Myocyte (in vitro differentiated cells): ENCODE measurements at places on chromosomes 13 and 19. TPM values are rescaled to one million over a fixed set of nuclear protein-coding genes. Genes with fewer than 3 reads are reported as not detected.

The COG3 gene
- 23.6 TPM in 2 replicates for total RNA-seq

The TMEM59L gene
- total RNA-seq, result 0.64 TPM in 1 of 2 replicates, not detected in the other

The DNAAF3 gene
- total RNA-seq, result 0.94 and 1.4 TPM in 2 replicates

The CGB5 gene
- total RNA-seq, result not detected in 2 replicates

The ELOF1 gene
- total RNA-seq, result 15.0 and 23.9 TPM in 2 replicates

The ZBTB32 gene
- total RNA-seq, result 0.11 TPM in 1 of 2 replicates, not detected in the other

The ZNF528 gene
- total RNA-seq, result 8.7 and 26.8 TPM in 2 replicates

DNA sequence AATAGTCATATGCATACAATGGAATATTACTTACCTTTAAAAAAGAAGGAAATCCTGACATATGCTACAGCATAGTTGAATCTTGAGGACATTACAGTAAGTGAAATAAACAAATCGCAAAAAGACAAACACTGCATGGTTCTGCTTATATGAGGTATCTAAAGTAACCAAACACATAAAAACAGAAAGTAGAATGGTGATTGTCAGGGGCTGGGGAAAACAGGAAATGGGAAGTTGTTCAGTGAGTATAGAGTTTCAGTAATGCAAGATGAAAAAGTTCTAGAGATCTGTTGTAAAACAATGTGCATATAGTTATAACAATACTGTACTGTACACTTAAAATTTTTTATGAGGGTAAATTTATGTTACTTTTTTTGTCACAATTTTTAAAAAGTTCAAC, 219.4 kb downstream of the KLF5 start:
- no peak for DNase-seq

DNA sequence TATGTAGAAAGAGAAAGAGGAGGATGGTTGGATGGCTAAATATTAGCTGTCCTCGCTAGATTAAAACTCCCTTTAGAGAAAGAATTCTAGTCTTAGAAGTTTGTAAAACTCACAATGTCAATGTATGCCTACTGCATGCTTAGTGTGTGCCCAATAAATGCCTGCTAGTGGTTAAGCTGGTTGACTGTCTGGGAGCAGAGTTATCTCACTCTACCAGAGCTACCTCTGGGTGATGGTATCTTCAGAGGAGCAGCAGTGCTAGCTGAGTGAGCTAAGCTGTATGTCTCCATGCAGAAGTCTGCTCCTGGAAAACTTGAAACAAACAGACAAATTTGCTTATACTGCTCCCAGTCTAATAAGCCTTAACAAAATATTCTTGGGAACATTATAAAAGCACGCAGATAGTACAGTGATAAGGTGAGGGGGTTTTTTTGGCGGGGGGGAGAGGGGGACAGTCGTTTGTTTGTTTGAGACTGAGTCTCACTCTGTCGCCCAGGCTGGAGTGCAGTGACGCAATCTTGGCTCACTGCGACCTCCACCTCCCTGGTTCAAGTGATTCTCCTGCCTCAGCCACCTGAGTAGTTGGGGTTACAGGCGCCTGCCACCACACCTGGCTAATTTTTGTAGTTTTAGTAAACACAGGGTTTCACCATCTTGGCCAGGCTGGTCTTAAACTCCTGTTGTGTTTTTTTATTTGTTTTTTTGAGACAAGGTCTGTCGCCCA, 202.8 kb upstream of the TSC22D1 start:
- DNase-seq, result no peak

DNA sequence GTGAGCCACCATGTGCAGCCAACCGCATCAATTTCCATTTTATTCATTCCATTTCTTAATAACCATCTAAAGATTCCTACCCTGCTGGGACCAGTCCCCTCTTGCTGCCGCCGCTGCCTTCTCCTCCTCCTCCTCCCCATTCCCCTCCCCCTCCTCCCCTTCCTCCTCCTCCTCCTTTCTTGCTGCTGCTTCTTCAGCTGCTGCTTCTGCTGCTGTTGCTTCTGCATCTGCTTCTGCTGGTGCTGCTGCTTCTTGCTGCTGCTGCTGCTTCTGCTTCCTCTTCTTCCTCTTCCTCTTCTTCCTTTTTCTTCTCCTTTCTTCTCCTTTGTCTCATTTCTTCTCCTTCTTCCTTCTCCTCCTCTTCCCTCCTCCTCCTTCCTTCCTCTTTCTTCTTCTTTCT, 20.0 kb upstream of the SPRYD7 start:
- DNase-seq, result no peak

DNA sequence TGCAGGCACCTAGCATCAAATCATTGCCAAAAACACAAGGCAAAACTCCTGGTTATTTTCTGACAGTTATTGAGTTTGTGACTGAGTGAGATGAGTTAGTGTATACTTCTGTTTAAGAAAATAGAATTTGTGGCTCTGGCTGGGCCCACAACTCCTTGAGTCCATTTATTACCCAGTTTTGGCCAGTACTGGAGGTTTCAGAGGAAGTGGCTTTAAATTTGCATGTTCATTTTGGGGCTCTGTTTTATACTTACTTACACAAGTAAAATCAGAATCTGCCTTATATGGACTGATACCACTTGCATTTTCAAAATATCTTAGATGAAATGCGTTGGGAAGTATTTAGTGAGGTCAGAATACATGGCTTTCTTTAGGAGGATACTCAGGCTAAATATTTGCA, 29.0 kb downstream of the TNFSF11 start:
- no peak for DNase-seq

DNA sequence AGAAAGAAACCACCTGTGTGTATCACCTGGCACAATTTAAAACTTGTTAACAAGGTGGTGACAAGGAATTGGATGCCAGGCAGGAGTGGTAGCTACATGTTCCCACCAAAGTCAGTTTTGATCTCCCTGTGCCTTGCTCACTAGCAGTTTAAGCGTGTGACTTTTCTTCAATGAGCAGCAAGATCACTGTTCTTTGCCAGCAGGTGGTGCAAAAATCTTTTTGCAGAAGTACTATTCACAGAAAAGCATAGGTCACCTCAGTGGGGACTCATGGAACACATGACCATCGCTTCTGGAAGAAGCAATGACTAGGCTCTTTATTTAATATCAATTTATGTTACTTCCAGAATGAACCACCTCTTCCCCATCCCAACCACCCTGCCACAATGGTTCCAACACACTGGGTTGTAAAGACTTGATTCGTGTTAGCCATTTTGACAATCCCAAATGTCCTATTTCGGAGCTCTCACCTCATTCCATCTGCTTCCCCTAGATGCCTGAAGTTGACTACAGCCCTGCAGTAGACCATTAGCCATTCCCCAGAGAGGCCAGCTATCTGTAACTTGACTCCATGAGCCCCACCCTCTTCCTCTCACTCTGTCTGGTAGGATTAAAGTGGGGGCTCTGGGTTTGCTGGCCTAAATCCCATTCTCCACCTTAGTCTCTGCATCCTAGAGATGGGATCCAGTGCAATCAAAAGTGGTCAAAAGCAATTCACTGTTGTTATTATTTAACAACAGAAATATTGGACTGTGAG, 59.1 kb upstream of the TNFRSF19 start:
- DNase-seq, result peak; percentile 73

- no peak for DNase-seq
Observed at GRCh38 chr19:18713550-18714117, 30.2 kb downstream of the CRTC1 start.

- DNase-seq, result no peak
Observed at GRCh38 chr13:38713046-38713445, 26.2 kb downstream of the FREM2 start.

DNA sequence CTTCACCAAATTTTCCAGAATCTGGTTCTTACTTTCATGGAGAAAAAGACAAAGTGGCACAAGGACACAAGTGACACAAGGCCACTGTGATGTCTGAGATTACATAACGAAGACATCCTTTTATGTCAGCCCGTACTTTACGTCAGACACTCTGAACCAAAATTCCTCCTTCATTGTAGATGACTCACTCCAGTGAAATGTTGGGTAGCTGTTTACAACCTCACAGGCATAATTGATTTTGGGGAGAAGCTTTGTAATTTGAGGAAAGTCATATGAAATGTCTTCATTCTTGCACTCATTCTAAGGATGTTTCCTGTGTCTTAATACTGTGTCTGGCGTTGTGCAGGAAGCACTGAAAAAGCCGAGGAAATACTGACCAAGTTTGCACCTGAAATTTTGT, 20.0 kb upstream of the LGALS14 start:
- no peak for DNase-seq

GRCh38 chr13:55652657-55653056, 1488.1 kb upstream of the PRR20A start:
- no peak for DNase-seq

DNA sequence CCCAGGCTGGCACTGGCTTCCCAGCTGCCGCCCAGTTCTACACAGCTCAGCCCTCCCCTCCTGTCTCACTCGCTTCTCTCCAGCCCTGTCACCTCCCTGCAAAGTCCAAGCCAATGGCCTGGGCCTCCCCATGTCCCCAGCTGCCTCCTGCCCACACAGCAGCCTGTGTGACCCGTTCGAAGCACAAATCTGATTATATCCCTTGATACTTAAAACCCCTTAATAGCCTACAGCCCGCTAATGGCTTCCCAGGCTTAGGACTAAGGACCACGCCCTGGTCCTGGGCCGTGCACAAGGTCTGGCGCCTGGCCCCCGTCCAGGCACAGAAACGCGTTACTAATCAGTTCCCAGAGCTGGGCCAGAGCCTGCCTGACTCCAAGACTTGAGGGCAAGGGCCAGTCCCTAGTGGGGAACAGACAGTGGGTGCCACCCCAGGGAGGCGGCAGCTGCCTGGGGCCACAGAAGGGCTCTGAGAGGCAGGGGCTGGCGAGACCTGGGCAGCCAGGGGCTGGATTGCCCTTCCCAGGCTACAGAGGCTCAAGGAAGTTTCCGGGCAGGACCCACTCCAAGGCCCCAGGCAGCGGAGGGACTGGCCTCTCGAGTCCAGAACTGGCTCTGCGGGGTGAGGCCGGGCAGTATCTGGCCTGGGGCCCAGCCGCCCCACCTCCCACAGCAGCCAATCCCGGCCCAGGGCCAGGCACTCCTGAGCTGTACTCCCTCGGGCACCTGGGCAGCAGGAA, 10.4 kb downstream of the XAB2 start:
- no peak for DNase-seq

DNA sequence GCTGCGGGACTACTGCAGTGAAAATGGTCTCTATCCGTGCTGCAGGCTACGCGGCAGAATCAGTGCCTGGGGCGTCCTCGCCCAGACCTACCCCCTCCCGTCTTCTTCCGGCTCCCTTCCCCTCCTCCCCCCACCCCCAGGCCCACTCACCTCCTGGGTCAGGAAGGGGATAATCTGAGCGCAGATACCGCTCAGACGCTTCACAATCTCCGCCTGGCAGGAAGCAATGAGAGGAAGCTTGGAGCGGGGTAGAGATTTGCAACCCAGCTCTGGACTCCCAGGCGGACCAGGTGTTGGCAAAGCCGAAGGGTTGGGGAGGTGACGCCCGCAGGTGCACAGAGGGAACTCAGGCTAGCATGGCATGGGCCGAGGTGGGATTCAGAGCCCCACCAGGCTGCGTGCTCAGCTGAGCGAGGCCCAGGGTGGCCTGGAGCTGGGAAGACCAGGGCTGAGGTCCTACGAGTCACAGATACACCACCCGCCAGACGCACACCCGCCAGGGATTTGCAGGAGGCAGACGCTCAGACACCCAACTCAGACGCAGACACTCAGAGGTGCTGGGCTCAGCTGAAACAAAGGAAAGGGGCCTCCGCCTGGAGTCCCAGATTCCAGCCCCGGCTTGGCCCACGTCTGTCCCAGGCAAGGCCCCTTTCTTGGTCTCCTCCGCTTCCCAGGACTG, 4.1 kb downstream of the TLE2 start:
- DNase-seq, result no peak

DNA sequence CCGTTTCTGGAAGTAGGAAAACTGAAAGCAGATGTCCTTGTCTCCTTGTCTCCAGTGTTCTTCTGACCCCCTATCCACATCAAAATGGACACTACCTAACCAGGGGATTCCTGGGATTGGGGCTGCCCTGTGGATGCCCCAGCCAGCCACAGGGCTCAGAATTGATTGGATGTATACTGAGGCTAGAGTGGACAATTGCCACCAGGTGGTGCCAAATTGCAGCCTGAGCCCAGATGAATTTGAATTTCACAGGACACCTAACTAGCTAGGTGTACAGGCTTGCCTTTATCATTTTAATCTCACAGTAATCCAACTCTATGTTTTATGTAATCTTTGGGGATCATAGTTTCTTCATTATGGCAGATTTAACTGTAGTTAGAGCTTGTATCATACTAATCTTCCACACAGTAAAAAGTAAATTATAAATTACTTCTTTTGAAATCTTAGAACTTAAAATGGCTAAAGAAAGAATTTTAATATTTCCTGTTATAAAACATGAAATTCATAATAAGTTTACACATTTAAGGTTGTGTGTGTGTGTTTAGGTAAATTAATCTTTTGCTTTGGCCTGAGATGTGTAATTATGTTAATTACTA, 58.0 kb downstream of the PIBF1 start:
- peak; percentile 60 for DNase-seq

- no peak for DNase-seq
Observed at GRCh38 chr13:81551036-81551435, 1210.1 kb upstream of the SPRY2 start.

DNA sequence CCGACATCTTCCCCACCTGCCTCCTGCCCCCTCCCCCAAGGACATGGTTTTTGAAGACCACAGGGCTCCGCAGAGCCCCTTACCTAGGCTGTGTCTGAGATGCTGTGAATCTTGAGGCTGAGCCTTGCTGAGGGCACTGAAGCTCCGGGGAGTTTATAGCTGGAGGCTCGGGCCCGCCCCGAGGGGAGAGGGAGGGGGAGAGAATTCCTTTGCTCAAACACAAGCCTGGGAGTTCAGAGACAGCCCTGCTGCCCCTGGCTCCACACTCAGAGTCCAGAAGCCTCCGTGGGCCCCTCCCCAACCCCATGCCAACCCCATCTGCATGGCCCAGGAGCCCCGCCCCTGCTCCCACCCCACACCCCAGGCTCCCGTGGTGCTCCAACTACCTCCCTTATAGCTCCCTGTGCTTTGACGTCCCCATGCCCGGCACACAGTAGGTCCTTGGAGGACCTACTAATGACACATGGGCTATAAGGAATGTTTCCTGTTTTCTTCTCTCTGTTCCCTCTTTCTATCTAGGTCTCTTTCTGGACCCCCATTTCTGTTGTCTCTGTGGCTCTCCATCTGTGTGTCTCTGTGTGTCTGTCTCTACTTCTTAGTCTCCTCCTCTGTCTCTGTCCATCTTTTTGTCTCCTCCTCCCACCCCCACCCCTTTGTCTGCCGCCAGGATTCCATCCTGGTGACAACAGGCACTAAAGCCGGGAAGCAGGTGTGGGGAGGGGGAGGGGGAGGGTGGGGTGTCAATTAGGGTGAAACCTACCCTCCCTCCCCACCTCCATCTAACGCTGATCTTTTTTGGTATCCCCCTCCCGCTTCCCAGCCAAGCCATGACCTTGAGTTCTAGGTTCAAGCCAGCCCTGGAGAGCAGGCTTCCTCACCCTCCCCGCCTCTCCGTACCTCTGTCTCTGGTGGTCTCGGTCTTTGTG, at the start of gene TNNT1:
Gene TNNT1 (minus strand): TSS at position 129 of the 926 bp plus-strand sequence. CDS start 2,049 bp downstream, outside the sequence.
- peak; percentile 96 for DNase-seq

GRCh38 chr19:47096721-47097120, 16.9 kb downstream of the ZC3H4 start:
- no peak for DNase-seq

- no peak for DNase-seq
Observed at GRCh38 chr13:77386046-77386445, 59.2 kb upstream of the MYCBP2 start.

GRCh38 chr19:43316591-43317319, 36.7 kb upstream of the CD177 start:
- DNase-seq, result peak; percentile 15
